H7 (cell line): ENCODE measurements at places on chromosomes 6 and 20. TPM values are rescaled to one million over a fixed set of nuclear protein-coding genes. Genes with fewer than 3 reads are reported as not detected.

Gene PAX1
- total RNA-seq: not detected in 2 replicates

Gene ETV7
- total RNA-seq: 0.28 and 1.5 TPM in 2 replicates

Gene KCNK5
- total RNA-seq: 23.8 and 30.1 TPM in 2 replicates

Gene NKAPL
- total RNA-seq: not detected in 2 replicates

Gene RNF182
- total RNA-seq: 6.1 and 7.0 TPM in 2 replicates

Gene SLC35D3
- total RNA-seq: 0.42 and 0.63 TPM in 2 replicates

Gene PI3
- not detected in 2 replicates for total RNA-seq

Gene STMN3
- 24.9 and 32.7 TPM in 2 replicates for total RNA-seq

Gene PAK5
- total RNA-seq: 0.03 and 0.22 TPM in 2 replicates

Gene HSPA1L
- 0.15 and 0.55 TPM in 2 replicates for total RNA-seq
